ENCODE measurements at places on chromosomes 4 and X.
A peak's percentile ranks its signal among the peaks of the same experiment; 100 is the strongest.

DNA sequence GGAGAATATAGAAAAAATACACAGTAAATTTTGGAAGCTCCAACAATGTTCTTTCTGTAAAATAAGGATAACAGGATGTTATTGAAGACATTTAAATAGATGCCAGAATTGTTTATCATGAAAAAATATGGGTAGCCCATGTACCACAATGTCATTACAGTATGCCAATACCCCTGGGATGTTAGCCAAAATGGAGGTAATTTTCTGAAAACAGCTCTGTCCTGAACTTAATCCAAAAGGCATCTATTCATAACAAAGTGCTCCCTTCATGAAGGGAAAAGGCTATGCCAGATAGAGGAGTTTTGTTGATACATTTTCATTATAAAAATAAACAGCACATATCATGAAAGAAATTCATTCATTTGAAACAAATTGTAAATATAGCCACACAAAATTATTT is 1902.6 kb upstream of the AGA start:
- DNase-seq: no peak

DNA sequence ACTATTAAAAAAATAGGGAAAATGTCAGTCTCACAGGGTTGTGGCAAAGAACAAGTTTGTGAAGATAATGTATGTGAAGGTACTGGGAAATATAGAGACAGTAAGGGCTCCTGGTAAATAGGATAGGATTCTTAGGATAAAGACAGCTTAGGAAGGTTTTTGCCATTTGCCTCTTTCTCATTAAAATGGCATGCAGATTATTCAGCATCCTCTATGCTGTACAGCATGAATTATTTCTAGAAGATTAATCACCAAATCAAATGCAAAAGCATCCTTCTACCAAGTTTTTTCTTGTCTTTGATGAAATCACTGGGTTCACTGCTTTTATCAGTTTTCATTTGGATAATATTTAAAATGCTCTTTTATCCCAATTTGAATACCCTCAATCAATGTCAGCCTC is 142.8 kb downstream of the NDST3 start:
- DNase-seq: no peak

- no peak for DNase-seq
These were observed 28.2 kb upstream of the GPR78 start for GRCh38 chr4:8552024-8552423.

DNA sequence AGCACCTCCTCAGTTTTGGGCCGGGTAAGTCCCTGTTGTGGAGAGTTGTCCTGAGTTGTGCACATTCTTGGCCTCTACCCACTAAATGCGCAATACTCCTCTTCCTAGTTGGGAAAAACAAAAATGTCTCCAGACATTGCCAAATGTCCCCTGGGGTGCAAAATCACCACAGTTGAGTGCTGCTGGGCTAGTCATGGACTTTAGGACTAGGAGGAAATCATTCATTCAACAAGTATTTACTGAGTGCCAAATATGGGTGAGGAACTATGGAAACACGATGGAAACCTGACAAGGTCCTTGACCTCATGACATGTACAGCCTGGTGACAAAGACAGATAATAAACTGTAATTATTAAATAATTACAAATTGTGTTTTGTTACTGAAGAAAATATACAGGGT is 71.6 kb downstream of the STX18 start:
- DNase-seq: no peak

DNA sequence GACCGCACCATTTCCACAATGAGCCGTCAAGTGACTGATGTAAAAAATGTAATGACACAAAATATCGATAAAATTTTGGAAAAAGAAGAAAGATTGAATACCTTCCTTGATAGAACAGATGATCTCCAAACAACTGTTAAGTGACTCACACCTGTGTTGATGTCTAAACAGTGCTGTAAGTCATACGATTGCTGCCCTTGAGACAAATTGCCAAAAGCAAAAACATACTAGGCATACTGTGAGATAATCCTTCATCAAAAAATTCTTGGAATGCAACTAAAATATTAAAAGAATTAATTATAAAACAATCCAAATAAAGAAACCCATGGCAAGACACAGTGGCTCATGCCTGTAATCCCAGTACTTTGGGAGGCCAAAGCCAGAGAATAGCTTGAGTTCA is 53.4 kb downstream of the HNRNPD start:
- DNase-seq: no peak

DNA sequence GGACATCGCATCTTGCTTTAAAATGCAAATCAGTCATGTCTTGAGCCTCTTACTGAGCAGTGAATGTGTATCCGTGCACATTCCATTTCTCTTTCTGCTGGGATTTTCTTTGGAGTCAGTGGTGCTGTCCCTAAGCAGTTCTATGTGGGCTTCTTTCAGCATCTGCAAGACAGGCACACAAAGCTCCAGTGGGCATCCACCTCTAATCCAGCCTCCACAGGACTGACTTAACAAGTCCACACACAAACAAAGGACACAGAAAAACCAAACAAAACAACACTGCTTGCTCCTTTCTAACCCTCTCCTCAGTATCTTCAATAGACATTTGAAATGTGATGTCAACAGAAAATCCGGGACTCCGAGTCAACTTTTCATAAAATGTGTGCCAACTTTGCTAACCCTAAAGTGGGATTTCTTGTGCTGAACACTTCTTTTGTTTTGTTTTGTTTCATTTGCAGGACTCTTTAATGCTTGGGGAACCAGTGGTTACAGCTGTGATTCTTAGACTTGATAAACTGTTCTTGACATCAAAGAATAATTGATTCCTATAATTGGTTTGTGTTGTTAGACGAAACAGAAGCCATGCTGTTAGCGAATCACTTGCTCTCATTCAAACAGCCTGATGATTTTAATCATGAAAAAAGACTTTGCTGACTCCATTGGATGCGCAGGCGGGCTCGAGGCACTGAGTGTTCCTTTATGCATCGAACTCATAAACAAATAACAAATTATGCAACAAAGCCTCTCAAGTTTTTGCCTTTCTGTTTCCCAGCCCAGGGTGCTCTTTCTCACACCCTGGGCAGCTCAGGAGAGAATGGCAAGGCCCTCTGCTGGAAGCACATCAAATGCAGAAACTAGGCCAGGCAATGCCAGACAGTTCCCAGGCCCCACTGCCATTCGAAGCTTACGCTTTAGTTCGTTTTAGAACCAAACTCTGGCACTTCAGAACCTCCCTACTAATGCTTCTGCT is 20.1 kb downstream of the ETNPPL start:
- no peak for DNase-seq

- no peak for DNase-seq
These were observed 232.2 kb downstream of the C4orf33 start for GRCh38 chr4:129328162-129328561.

GRCh38 chr4:79603681-79604080 is 195.7 kb upstream of the GK2 start:
- DNase-seq: no peak

GRCh38 chr4:172369471-172369959 is 556.3 kb downstream of the GALNTL6 start:
- DNase-seq: no peak

- no peak for DNase-seq
These were observed 57.3 kb upstream of the CXCL8 start for GRCh38 chr4:73683033-73683432.

- no peak for DNase-seq
These were observed 38.9 kb downstream of the RUFY3 start for GRCh38 chr4:70760662-70761061.

GRCh38 chr4:1407657-1408333 is 1.6 kb upstream of the NKX1-1 start:
- peak; percentile 55 for DNase-seq

GRCh38 chr4:72484981-72485380 is 84.0 kb downstream of the ADAMTS3 start:
- no peak for DNase-seq

- no peak for DNase-seq
These were observed 13.1 kb downstream of the GPR82 start for GRCh38 chrX:41737065-41737464.

- DNase-seq: peak; percentile 47
These were observed 657 bp downstream of the TCEAL8 start for GRCh38 chrX:103254171-103254824.

DNA sequence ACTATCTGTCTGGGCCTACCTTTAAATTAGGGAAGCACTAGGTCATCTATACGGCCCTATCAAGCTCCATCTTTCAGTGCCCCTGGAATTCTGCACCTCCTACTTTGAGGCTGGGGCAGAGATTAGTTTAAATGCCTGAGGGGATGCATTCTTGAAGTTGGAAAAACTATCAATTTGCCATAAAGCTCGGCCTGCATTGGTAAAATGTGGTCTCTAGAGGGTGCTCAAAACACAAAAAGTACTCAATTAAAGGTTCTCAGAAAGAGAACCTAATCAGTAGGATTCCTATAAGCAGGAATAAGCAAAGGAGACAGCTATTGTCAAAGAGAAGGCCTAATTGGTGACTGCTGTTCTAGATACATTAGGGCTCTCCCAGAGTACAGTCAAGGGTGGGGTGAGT is 111.7 kb downstream of the AMER1 start:
- peak; percentile 10 for DNase-seq

DNA sequence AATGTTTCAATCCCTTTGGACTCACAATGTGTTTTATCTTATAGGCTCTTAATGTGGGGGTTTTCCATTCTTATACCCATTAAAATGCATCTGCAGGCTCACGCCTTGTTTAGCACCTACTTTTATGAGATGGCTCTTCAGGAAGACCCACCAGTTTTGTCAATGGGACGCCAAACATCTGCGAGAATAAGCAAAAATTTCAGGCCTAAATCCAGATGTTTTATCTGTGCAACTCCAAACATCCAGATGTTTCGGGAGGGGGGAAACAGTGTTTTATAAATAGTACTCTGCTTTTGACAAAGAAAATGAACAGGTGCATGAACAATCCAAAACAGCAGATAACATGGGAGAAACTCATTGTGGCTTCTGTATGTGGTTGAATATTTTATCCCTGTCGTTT is 342.8 kb downstream of the DHX15 start:
- DNase-seq: no peak

DNA sequence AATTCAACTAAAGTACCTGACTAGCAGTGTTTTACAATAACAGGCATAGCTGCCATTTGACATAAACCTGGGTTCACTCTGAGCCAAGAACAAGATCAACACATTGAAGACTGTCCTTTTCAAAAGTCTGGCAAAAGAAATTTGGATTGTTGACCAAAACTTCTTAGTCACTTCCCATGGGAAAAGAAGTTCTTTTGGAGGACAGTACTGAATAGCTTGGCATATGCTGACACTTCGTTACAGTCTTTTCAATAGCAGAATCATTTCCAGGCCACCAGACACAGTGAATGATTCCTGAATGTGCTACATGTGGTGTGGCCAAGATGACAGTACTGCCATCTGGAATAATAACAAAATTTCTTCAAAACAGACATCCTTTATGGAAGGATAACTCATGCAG is 560.3 kb downstream of the GRID2 start:
- DNase-seq: no peak

- no peak for DNase-seq
These were observed 66.6 kb downstream of the USP38 start for GRCh38 chr4:143251348-143251747.

GRCh38 chrX:10414862-10415261 is 205.5 kb downstream of the MID1 start:
- DNase-seq: no peak

GRCh38 chr4:143185253-143186107 is 763 bp downstream of the USP38 start:
- no peak for DNase-seq

DNA sequence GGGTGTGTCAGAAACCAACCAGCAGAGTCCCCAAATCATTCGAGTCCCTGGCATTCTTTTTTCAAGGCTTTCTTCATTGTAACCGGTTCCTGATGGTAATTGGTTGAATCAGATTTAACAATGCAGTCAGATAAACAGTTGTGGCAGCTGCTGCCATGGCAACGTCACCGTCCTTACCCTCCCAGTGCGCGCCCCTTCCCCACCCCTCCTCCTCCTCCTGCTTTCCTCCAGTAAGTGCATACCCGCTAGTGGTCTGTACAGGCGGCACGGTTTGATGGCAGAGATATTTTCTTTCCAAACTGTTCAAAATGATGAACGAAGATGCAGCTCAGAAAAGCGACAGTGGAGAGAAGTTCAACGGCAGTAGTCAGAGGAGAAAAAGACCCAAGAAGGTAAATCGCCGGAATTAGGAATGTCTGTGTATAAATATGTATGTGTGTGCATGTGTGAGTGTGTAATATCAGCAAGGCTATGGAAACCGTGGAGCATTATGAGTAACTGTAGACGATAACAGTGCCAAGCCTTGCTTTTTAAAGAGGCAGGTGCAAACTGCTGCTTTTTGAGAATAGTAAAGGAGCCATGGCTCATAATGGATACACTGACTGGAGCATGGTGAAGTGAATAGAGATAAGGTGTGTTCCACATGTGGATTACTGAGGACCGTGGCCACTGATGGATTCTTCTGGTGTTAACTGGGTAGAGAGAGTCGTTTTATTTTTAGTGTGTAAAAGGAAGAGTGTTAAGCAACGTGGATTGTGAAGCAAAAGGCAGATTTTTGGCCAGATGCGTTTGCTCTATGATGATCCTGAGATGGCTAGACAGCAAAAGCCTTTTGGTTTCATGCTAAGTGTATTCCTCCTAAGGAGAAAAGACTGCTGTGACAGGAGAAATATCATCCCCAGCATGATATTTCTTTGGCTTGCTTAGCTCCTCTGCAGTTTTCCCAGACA is at the start of gene ANK2:
Gene ANK2 (plus strand): TSS at position 233 of the 950 bp plus-strand sequence. CDS start 76 bp downstream, at position 309.
- peak; percentile 26 for DNase-seq

DNA sequence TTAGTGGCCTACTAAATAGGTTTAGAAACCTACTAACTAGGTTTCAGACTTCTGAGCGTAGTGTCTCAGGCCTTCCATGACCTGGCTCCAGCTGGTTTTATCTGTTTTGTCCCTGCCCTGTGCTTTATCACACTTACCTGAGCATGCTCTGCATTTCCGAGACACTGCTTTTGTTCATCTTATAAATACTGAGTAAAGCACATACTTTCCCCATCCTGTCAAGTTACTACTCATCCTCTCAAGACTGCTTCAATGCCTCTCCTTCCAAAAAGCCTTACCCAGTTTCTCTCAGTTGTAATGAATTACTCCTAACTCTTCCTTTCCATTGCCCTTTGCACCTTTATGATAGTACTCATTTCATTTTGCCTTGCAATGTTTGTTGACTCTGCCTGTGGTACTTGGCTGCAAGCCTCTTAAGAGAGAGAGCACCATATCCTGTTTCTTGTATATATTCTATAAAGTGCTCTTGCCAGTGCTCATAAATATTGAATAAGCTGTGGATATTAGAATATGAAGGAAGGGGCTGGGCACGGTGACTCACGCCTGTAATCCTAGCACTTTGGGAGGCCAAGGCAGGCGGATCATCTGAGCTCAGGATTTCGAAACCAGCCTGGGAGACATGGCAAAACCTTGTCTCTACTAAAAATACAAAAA is 34.4 kb downstream of the SLAIN2 start:
- no peak for DNase-seq

DNA sequence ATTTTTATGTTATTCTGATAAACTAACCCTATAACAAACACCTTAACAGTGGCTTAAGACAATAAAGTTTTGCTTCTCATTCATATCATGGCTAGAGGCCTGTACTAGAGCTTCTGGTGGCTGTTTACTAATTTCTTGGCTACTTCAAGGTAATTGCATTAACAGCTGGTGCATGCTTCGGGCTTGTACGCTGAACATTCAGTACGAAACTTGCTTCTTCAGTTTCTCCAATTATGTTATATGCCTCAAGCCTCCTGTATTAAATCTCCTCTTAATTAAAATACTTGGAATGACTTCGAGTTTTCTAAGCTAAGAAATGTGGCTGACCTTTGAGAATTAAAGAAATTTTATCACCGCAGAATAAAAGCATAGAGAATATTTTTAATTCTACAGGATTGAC is 138.9 kb upstream of the TRAM1L1 start:
- DNase-seq: no peak

- DNase-seq: no peak
These were observed 124.7 kb downstream of the UBE2K start for GRCh38 chr4:39822662-39823061.
